ENCODE measurements at places on chromosomes 4 and X. TPM values are rescaled to one million over a fixed set of nuclear protein-coding genes. Genes with fewer than 3 reads are reported as not detected.

GRCh38 chrX:77597090-77597489, 149.9 kb downstream of the FGF16 start:
- no peak overlapping the region for H3K27ac ChIP-seq
- DNase-seq = no peak
- H3K4me3 ChIP-seq = no peak overlapping the region
- H3K27me3 ChIP-seq = no peaks in the 10 kb centered on the region
- H3K36me3 ChIP-seq = no peaks in the 10 kb centered on the region
- no peaks in the 10 kb centered on the region for H3K4me1 ChIP-seq

GRCh38 chrX:143306991-143307937, 210.0 kb downstream of the SPANXN3 start:
- no peak overlapping the region for H3K27ac ChIP-seq
- H3K36me3 ChIP-seq = no peaks in the 10 kb centered on the region
- no peak for DNase-seq
- no peaks in the 10 kb centered on the region for H3K4me1 ChIP-seq
- no peaks in the 10 kb centered on the region for H3K27me3 ChIP-seq
- no peak overlapping the region for H3K4me3 ChIP-seq

GRCh38 chr4:105273230-105273629, 126.6 kb downstream of the TET2 start:
- H3K4me1 ChIP-seq = no peaks in the 10 kb centered on the region
- peaks cover 88% of the 10 kb centered on the region for H3K36me3 ChIP-seq
- no peak overlapping the region for H3K4me3 ChIP-seq
- H3K27me3 ChIP-seq = no peaks in the 10 kb centered on the region
- DNase-seq = no peak
- H3K27ac ChIP-seq = no peak overlapping the region

DNA sequence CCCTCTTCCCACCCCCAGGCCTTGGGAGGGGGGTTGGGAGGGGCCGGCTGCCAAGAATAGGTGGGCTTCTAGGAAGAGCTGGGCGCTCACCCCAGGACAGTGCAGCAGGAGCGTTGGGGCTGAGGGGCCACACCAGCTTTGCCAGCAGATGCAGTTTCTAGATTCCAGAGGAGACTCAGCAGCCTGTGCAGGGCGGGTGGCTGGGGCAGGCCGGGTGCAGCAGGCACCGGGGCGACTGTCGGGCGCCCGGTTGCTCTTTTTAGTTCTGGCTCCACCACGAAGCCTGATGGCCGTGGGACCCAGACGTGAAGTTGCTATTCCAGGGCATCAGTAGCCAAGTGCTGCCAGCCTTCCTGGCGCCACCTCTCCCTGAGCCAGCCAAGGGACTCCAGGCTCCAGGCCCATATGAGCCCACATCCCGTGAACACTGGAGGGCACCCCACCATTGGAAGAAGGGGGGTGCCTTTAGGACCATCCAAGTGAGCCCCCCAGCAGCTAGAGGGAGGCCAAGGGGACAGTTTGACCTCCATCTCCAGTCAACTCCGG, 5.8 kb downstream of the SSR4 start:
- H3K27me3 ChIP-seq = no peaks in the 10 kb centered on the region
- no peak overlapping the region for H3K4me3 ChIP-seq
- peaks cover 4% of the 10 kb centered on the region for H3K4me1 ChIP-seq
- no peak for DNase-seq
- no peak overlapping the region for H3K27ac ChIP-seq
- H3K36me3 ChIP-seq = peaks cover 23% of the 10 kb centered on the region

DNA sequence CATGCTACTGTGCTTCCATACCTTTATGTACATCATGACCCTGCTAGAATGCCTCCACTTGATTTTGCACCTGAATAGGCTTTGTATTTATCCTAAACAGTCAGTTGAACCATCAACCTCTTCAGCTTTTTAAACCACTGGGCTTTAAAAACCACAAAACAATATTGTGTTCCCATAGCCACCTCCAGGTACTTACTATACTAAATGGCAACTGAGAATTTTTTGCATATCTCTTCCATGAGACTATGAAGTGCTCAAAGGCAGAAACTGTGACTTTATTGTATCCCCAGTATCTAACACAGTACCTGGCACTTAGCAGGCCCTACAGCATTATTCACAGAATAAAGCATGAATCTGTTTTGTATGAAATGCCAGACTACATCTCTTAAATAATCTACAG, 39.7 kb downstream of the ANAPC10 start:
- H3K4me3 ChIP-seq = no peak overlapping the region
- peaks cover 8% of the 10 kb centered on the region for H3K36me3 ChIP-seq
- H3K27me3 ChIP-seq = no peaks in the 10 kb centered on the region
- H3K4me1 ChIP-seq = no peaks in the 10 kb centered on the region
- DNase-seq = no peak

DNA sequence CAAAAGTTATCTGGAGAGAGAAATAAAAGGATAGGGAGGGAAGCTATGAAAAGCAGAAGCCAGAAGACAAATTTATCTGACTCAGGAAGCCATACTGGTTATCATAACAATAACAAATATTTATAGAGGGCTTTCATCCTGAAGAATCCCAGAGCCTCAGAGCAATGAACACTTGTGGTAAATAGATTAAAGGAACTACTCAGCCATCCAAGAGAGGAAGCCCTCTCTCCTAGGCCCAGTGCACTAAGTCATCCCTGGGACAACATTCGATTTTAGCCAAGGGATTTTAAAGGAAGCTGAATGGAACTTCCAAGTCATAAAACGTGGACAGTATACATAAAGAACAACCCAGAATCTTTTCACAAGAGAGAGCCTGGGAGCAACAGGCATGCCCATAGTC, 76.9 kb downstream of the COL4A6 start:
- H3K4me1 ChIP-seq = no peaks in the 10 kb centered on the region
- H3K4me3 ChIP-seq = no peak overlapping the region
- no peaks in the 10 kb centered on the region for H3K27me3 ChIP-seq
- no peak for DNase-seq

- H3K36me3 ChIP-seq = no peaks in the 10 kb centered on the region
- H3K4me3 ChIP-seq = no peak overlapping the region
- H3K4me1 ChIP-seq = no peaks in the 10 kb centered on the region
- no peak overlapping the region for H3K27ac ChIP-seq
- no peaks in the 10 kb centered on the region for H3K27me3 ChIP-seq
These were observed 622.7 kb downstream of the PCDH18 start for GRCh38 chr4:136909626-136910025.

- no peaks in the 10 kb centered on the region for H3K27me3 ChIP-seq
- no peak for DNase-seq
- no peaks in the 10 kb centered on the region for H3K4me1 ChIP-seq
- no peaks in the 10 kb centered on the region for H3K36me3 ChIP-seq
These were observed 107.2 kb upstream of the KIT start for GRCh38 chr4:54550395-54551171.

- peak overlapping the region; percentile 48 for H3K27ac ChIP-seq
- DNase-seq = no peak
- no peak overlapping the region for H3K4me3 ChIP-seq
- H3K27me3 ChIP-seq = no peaks in the 10 kb centered on the region
- no peaks in the 10 kb centered on the region for H3K36me3 ChIP-seq
- H3K4me1 ChIP-seq = no peaks in the 10 kb centered on the region
These were observed 129.8 kb downstream of the SORBS2 start for GRCh38 chr4:185682236-185682635.

- no peaks in the 10 kb centered on the region for H3K4me1 ChIP-seq
- H3K4me3 ChIP-seq = no peak overlapping the region
- H3K27ac ChIP-seq = no peak overlapping the region
- DNase-seq = peak; percentile 31
- peaks cover 36% of the 10 kb centered on the region for H3K27me3 ChIP-seq
These were observed 4.6 kb downstream of the DUSP9 start for GRCh38 chrX:153651540-153652079.

- no peak overlapping the region for H3K4me3 ChIP-seq
- no peaks in the 10 kb centered on the region for H3K27me3 ChIP-seq
- H3K27ac ChIP-seq = no peak overlapping the region
- H3K4me1 ChIP-seq = no peaks in the 10 kb centered on the region
These were observed 95.8 kb upstream of the ELOVL6 start for GRCh38 chr4:110294165-110294564.

DNA sequence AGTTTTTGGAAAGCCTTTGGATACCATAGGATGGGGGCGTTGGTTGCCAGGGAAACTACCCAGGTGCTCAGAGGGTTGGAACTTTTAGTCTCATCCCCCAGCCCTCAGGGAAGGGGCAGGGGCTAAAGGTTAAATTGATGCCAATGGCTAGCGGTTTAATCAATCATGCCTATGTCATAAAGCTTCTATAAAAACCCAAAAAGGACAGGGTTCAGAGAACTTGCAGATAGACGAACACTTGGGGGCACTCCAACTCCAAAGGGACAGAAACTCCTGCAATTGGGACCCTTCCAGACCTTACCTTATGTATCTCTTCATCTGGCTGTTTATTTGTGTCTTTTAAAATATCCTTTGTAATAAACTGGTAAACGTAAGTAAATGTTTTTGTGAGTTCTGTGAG, 30.0 kb upstream of the GPR173 start:
- no peaks in the 10 kb centered on the region for H3K27me3 ChIP-seq
- H3K27ac ChIP-seq = no peak overlapping the region
- DNase-seq = no peak
- no peak overlapping the region for H3K4me3 ChIP-seq
- no peaks in the 10 kb centered on the region for H3K36me3 ChIP-seq

- no peaks in the 10 kb centered on the region for H3K4me1 ChIP-seq
- no peak overlapping the region for H3K27ac ChIP-seq
- no peaks in the 10 kb centered on the region for H3K27me3 ChIP-seq
- peaks cover 13% of the 10 kb centered on the region for H3K36me3 ChIP-seq
These were observed 35.1 kb downstream of the ATG4A start for GRCh38 chrX:108126661-108127060.

DNA sequence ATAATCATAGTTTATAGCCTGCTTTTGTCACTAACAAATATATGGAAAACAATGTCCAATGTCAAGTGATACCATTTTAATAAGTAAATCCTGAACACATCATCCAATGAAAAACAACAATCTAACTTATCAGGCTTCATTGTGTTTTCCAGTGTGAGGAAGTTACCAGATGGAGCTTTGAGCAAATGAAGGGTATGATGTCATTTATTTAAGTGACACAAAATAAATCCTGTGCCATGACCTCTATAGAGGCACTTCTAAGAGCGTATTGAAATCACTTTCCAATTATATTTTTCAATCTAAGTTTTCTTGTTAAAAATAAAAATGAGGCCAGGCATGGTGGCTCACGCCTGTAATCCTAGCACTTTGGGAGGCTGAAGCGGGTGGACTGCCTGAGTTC, 48.2 kb upstream of the NMU start:
- no peak for DNase-seq
- H3K36me3 ChIP-seq = no peaks in the 10 kb centered on the region
- H3K27me3 ChIP-seq = no peaks in the 10 kb centered on the region
- no peaks in the 10 kb centered on the region for H3K4me1 ChIP-seq
- H3K27ac ChIP-seq = no peak overlapping the region

DNA sequence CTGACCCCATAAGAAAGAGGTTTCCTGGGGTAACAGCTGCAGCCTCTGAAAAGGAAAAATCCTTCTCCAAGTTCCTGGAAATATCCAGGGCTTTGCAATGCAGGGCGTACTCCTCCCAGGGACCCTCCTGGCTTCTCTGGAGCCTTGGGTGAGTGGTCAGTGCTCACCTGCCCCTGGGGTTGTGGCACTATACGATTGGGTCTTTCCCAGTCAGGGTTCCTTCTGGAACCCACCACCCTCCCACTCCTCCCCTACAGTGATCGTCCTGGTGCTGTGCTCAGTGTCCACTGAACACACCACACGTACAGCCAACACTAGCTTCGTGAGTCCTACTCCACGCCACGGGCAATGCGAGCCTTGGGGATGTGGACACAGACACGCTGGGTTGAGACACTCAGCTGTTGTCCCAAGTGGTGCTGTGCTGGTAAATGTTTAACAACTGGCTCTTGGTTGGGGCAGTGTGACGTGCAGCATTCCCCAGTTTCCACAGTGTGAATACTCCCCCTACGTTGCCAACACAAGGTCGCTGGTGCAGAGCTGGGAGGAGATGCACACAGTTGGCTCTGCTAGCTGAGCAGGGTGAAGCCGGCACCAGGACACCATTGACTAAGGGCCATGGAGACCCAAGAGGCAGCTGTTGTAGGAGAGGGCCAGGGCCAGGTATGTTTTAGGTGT, 65.4 kb downstream of the HTRA3 start:
- peaks cover 2% of the 10 kb centered on the region for H3K4me1 ChIP-seq
- no peak overlapping the region for H3K27ac ChIP-seq
- no peak overlapping the region for H3K4me3 ChIP-seq
- H3K27me3 ChIP-seq = no peaks in the 10 kb centered on the region
- no peaks in the 10 kb centered on the region for H3K36me3 ChIP-seq

DNA sequence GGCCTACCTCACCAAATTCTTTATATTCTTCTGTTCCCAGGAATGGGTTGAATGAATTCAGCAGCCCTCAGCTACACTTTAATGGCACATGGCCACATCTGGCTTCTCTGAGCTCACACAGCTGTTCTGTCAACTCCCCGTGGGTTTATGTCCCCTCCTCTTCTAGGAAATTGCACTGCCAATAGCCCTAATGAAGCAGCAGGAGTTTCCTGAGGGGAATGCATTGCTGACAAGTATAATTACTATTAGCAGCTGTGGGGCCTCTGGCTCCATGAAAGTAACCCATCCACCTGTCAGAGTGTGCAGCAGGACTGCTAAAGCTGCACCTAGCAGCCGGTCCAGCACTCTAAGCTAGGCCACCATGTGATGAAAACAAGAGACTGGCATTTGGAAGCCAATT, 50.3 kb downstream of the FTHL17 start:
- no peaks in the 10 kb centered on the region for H3K4me1 ChIP-seq
- H3K27ac ChIP-seq = no peak overlapping the region
- no peak overlapping the region for H3K4me3 ChIP-seq
- DNase-seq = no peak
- H3K36me3 ChIP-seq = no peaks in the 10 kb centered on the region

GRCh38 chr4:15234856-15235126, 193.0 kb upstream of the C1QTNF7 start:
- no peaks in the 10 kb centered on the region for H3K27me3 ChIP-seq
- peaks cover 15% of the 10 kb centered on the region for H3K4me1 ChIP-seq
- no peak for DNase-seq

- DNase-seq = no peak
- no peaks in the 10 kb centered on the region for H3K4me1 ChIP-seq
- no peaks in the 10 kb centered on the region for H3K36me3 ChIP-seq
- no peak overlapping the region for H3K27ac ChIP-seq
These were observed 103.6 kb upstream of the ADGRG2 start for GRCh38 chrX:19225909-19226308.

- no peak overlapping the region for H3K27ac ChIP-seq
- DNase-seq = no peak
- no peak overlapping the region for H3K4me3 ChIP-seq
These were observed 1148.0 kb upstream of the DIAPH2 start for GRCh38 chrX:95536661-95537060.

GRCh38 chrX:99887918-99888317, 522.2 kb downstream of the PCDH19 start:
- peak; percentile 3 for DNase-seq
- peaks cover under 1% of the 10 kb centered on the region for H3K27me3 ChIP-seq
- H3K27ac ChIP-seq = no peak overlapping the region
- H3K4me1 ChIP-seq = no peaks in the 10 kb centered on the region

The RXFP1 gene
- not detected for total RNA-seq

The TREX2 gene
- 0.22 TPM for total RNA-seq

The LIMCH1 gene
- total RNA-seq = 286 TPM

The LEF1 gene
- total RNA-seq = 1.3 TPM

The NDNF gene
- 6.9 TPM for total RNA-seq

The ARMCX1 gene
- 25.6 TPM for total RNA-seq

The NEK1 gene
- 17.2 TPM for total RNA-seq

The XAGE1A gene
- total RNA-seq = not detected

The QRFPR gene
- total RNA-seq = 2.5 TPM

The ELF4 gene
- 13.7 TPM for total RNA-seq

The HELT gene
- not detected for total RNA-seq

The MYOZ2 gene
- 744 TPM for total RNA-seq

The PCDH19 gene
- total RNA-seq = 0.63 TPM

The SYTL5 gene
- total RNA-seq = not detected

The WNK3 gene
- 0.43 TPM for total RNA-seq

The HSD17B13 gene
- total RNA-seq = not detected
